ENCODE measurements at places on chromosomes 4 and X.

DNA sequence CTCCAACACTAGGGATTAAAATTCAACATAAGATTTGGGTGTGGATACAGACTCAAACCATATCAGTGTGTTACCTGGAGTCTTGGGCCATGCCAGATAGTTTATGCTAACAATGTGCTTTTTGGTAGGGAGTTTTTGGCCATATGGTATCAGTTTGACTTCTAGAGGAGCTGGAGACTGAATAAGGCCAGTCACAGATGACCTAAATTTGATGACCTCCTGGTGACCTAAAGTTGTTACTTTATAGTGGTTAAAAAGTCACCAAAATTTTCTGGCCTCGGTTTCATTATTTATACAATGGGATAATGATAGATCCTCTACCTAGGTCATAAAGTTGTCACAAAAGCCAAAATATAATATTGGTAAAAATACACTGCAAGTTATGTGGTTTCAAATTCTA, 877.1 kb downstream of the RAPGEF2 start:
- DNase-seq, result no peak

GRCh38 chrX:113058634-113059033, 218.0 kb upstream of the AMOT start:
- no peak for DNase-seq

DNA sequence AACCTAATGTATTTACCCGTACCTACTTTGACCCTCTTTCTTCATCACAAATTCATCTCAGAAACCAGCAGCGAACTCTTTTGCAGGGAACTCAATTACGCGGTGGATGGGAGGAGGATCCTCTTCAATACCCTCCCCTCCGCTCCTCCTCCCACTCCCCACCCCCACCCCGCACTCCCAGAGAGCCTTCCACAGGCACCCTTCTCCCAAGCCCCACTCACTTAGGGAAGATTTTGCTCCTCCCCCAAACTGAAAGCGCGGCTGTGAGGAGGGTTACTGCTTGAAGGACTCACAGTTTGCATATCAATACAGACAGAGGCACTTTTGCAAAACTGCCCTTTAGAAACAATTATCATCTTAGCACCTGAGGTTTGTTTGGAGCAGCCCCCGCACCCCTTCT, 960 bp upstream of the IL1RAPL1 start:
- no peak for DNase-seq

DNA sequence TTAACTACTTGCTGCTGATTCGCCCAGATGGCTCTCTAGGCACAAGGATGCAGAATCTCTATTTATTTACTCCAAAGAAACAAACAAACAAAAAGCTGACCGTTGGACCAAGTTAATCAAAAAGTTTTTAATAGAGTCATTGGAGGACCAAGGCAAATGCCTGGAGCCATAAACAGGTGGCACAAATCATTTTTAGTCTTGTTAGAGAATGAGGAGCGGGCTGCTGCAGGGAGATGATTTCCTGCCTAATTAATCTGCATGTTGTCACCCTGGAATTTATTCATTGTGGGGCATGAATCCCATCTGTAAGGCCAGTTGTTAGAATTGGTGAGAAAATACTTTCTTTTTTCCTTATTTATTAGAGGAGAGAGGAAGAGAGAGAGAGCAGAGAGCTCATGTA, 147.4 kb upstream of the GATB start:
- DNase-seq, result no peak

- DNase-seq, result no peak
These were observed 49.9 kb upstream of the CPEB2 start for GRCh38 chr4:14952352-14952751.

DNA sequence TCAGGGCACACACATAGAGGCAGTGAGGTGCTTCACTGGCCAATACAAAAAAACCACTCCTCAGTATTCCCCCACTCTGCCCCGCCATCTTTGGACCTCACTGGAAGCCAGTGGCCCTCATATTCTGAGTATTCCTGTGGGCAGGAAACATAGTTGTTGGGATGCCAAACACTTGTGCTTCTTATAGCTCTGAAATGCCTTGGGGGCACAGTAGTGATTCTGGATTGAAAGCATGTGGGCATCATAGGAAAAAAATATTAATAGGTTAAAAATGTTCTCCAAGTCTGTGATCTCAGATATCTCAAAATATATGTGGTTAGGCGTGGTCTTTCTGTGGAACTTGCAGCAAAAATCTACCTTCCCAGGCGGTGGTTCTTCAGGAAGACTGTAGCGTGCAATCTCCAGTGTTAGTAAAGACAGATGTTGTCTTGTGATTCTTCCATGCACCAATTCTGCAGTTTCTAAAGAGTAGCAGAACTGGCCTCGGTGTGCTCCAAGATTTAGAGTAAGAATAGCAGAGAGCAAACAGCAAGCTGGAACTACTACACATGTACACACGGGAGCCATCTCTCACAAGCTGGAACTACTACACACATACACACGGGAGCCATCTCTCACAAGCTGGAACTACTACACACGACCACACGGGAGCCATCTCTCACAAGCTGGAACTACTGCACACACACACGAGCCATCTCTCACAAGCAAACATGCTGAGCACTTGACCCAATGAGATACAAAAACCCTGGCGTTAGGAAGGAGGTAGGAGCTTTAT, 8.0 kb upstream of the TENM3 start:
- no peak for DNase-seq

GRCh38 chr4:174429701-174430410, 92.4 kb downstream of the HPGD start:
- DNase-seq, result no peak

DNA sequence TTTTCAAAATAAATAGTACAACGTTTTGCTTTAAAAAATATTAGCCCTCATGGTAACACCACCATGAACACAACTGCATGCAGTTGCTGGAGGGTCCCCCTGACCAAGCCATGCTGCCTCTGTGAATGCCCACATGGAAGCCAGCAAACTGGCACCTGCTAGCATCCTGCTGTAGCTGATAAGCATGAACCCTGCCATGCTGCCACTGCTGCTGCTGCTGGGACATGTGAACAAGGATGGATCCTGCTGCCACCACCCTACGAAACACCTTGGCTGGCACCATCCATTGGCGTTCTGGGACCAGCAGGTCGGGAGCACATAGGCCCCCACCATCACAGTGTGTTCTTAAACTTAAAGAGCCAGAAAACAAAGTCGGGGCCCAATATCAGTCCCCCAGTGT, 83.9 kb downstream of the SATL1 start:
- no peak for DNase-seq

DNA sequence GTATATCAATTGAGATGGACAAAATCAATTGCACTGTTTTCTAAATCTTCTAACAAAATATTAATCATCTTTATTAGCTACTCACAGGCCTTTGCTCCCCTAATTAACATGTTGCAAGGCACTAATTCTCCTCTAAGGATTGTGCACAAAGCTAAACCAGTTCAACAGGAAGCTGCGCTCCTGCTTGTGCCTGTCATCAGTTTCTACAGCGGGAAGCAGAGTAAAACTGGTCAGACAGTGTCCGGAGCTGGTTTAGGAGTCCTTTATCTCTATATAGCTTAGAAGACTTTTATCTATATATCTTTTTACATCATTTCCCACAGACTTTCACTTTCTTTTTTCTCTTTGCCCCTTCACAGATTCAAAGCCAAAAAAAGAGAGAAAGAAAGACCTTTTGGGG, 79.1 kb downstream of the ELOVL6 start:
- no peak for DNase-seq

GRCh38 chrX:111719426-111720210, 38.6 kb downstream of the ALG13 start:
- no peak for DNase-seq

Measured in activated CD8-positive, alpha-beta memory T cell treated with anti-CD3 and anti-CD28 coated beads for 4 hours (primary cell).